ENCODE measurements at places on chromosomes 12 and 14.

DNA sequence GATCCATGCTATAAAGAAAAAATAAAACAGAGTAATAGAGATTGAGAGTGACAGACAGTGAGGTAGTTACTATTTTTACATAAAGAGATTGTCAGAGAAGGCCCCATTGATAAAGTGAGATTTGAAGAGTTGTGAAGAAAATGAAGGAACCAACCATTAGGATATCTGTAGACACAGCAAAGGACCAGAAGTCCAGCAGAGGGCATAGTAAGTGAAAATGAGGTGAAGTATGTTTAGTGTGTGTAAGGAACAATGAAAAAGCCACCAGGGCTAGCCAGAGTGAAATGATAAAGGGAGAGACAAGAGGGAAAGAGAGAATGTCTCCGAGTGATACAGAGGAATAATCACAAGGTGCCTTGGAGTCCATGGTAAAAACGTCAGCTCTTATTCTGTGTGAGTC is 411.0 kb downstream of the NELL2 start:
- DNase-seq, result no peak

GRCh38 chr14:31110872-31111271 is 84.7 kb upstream of the STRN3 start:
- no peak for DNase-seq

DNA sequence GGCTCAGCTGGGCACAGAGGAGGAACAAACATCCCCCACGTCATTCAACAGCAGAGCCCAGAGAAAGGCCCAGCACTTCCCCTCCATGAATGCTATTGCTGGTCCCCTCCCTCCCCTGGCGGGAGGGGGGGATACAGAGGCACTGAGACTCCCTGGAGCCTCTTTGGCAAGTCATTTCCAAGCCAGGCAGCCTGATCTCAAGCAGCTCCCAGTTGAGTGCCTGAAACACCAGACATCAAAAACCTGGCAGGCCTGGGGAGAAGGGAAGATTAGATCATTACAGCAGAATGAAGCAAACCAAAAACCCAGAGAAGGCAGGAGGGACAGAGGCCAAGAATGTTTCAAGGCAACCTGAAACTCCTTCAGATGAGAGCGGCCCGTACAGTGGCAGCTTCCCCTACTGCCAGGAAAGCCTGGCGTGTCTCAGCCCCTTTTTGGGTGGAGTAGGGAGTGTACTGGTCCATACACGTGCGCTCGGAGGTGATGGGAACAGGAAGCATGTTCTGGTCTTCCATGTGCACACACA is 92.1 kb downstream of the LRRC74A start:
- no peak for DNase-seq

DNA sequence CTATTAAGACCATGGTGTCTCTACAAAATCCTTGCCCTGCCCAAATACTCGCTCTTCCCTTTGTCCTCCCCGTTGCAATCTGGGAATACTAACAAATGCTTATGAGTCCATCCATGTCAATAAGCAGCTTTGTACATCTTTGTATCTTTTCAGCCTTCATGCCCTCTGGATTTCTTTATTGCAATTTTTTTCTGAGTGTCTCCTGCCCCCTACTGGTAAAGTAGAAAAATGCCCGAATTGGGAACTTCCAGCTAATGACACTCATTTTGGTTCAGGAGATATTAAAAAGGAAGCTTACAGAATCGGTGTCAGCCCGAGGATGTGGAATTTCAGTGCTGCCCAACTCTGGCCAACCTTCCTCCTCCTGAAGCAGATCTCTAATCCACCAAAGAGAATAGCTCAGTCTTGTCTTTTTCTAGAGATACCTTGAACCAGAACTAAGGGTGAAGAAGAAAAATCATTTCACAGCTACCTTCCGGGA is 46.0 kb downstream of the SH2B3 start:
- DNase-seq, result no peak

DNA sequence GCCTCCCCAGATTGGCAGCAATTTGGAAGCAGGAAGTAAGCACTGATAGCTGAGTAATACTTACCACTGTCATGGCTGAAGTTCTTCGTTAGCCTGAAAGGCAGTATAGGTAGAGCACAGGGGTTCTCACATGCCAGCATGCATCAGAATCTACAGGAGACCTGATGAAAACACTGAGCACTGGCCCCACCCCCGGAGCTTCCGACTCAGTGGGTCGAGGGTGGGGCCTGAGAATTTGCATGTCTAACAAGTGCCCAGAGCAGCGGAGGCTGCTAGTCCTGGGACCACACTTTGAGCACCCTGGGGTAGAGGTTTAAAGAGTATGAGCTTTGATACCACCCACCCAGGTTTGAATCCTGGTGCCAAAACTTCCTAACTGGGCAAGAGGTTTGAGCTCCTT is 89.6 kb downstream of the FBXW8 start:
- DNase-seq, result no peak

- DNase-seq, result no peak
These were observed 22.1 kb upstream of the CEP170B start for GRCh38 chr14:104843006-104843405.

GRCh38 chr12:11164384-11164783 is 6.6 kb upstream of the SMIM10L1 start:
- DNase-seq, result no peak

DNA sequence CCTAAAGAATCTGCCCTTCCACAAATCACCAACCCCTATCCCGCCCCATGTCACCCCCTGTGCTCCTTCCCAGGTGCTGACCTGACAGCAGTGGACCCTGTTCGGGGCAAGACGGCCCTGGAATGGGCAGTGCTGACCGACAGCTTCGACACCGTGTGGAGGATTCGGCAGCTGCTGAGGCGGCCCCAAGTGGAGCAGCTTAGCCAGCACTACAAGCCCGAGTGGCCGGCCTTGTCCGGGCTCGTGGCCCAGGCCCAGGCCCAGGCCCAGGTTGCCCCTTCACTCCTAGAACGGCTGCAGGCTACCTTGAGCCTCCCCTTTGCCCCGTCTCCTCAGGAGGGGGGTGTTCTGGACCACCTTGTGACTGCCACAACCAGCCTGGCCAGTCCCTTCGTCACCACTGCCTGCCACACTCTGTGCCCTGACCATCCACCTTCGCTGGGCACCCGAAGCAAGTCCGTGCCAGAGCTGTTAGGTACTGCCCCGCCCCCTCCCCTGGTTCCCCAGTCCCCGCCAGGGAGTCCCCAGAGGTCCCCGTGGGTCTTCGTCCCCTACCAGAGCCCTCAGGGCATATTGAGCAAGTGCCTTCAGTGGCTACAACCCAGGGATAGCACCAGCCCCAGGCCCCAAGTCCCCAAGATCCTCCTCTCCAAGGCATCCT is 2.7 kb downstream of the ANKRD33 start:
- no peak for DNase-seq

Measured in activated naive CD8-positive, alpha-beta T cell treated with anti-CD3 and anti-CD28 coated beads, Interleukin-2, amount 10 ng/mL, durations not matched to agents 7 days and 5 days (primary cell).